ENCODE measurements at places on chromosomes 12 and 14.

- DNase-seq: no peak
These were observed 183.8 kb downstream of the CALM1 start for GRCh38 chr14:90580377-90581335.

GRCh38 chr14:71610797-71611196 lies 321.4 kb upstream of the RGS6 start:
- DNase-seq: no peak

GRCh38 chr14:68089146-68089731 lies 269.7 kb downstream of the RAD51B start:
- DNase-seq: peak; percentile 88

GRCh38 chr14:105665951-105666277 lies 139.5 kb downstream of the TMEM121 start:
- no peak for DNase-seq

- DNase-seq: no peak
These were observed 411.4 kb upstream of the LMO3 start for GRCh38 chr12:17017402-17017801.
